ENCODE measurements at places on chromosomes 4 and X.

GRCh38 chr4:24971192-24971591 is 58.4 kb upstream of the CCDC149 start:
- DNase-seq = no peak

GRCh38 chrX:44314259-44314734 is 29.2 kb downstream of the EFHC2 start:
- peak; percentile 44 for DNase-seq

DNA sequence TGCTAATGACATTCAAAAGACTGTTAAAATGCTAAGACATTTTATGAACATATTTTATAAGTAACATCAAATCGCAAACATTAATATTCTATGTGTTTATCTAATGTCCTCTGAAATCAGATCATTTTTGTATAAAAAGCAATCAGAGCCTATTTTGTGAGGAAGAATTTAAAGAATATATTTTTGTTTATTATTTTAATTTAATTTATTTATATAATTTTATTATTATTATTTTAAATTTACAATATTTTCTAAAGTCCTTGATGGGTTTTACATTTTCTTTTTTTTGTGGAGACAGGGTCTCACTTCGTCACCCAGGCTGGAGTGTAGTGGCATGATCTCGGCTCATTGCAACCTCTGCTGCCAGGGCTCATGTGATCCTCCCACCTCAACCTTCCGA is 262.8 kb downstream of the EPHA5 start:
- DNase-seq = no peak

DNA sequence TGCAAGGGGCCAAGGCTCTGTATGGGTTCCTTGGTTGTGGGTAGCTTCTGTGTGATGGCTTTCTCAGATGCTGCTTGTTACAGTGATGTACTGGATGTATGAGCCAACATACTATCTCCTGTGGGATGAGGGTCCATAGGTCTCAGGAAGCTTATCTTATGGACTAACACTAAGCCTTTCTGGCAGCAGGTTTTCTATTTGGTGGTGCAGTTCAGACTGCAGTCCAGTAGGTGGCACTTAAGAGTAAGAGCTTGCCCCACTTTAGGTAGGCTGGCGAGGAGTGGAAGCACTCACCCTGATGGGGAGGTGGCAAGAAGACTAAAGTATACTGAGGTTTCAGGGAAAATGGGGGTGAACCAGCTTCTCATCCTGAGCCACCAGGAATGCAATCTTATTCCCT is 306.7 kb upstream of the MAOA start:
- DNase-seq = peak; percentile 44

- DNase-seq = peak; percentile 62
These were observed 27.5 kb downstream of the PCYT1B start for GRCh38 chrX:24619647-24620046.

- DNase-seq = peak; percentile 77
These were observed 18.0 kb downstream of the OPHN1 start for GRCh38 chrX:68415316-68415715.

DNA sequence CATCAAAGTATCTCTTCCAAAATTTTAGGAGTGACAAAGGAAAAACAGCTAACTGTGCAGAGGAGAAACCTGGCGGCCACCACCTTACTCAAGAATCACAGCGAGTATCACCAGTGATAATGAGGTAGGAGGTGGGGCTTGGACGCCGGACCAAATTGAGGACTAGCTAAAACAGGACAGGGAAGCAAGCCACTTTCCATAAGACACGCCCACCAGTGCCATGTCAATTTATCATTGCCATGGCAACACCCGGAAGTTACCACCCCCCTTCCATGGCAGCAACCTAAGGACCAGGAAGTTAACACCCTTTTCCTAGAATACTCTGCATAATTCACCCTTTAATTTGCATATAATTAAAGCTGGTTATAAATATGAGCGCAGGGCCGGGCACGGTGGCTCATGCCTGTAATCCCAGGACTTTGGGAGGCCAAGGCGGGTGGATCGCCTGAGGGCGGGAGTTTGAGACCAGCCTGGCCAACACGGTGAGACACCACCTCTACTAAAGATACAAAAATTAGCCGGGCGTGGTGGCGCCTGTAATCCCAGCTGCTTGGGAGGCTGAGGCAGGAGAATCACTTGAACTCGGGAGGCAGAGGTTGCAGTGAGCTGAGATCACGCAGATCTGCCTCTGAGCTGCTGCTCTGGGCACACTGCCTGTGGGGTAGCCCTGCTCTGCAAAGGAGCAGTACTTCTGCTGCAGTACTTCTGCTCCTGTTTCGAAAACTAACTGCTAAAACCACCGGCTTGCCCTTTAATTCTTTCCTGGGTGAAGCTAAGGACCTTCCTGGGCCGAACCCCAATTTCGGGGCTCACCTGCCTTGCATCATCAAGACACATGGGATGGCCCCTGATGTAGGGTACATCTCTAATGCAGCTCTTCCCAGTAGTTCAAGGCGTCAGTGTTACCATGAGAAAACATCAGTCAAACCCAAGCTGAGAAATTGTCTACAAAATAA is 116.7 kb downstream of the HMX1 start:
- DNase-seq = no peak

- peak; percentile 72 for DNase-seq
These were observed 12.6 kb downstream of the SRD5A3 start for GRCh38 chr4:55358668-55359067.

- no peak for DNase-seq
These were observed 1136.6 kb upstream of the PABPC4L start for GRCh38 chr4:135338181-135338580.

DNA sequence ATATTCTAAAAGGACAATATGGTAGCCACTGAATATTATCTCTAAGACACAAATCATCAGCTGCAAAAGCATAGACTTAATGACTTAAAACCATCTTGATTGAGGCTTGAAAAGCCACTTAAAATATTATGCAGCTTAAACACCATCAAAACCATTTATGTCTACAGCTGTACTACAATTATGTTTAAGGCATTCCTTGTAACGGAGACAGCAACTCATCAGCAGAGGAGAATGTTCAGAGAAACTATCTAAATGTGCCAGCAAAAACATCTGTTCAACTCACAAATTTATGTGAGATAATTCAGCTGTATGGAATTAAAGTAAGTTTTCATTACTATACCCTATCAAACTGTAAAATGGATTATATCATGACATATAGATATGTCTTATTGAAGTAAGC is 147.9 kb upstream of the CTSO start:
- DNase-seq = peak; percentile 39

DNA sequence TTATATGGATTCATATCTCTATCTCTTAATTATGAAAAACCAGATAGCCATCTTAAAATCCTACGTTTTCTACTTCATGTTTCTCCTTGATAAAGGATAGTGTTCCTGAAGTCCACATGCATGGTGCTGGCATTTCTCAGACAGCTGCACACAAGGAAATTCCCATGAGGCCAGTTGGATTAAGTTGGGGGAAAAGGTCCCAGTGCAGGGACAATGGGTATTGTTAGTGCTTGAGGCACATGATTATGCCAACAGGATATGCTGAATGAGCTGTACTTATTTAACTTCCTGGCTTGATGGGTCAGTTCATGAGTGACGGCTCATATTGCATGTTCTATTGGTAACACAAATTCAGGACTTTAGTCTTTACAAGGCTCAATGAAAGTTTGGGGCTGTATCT is 913.9 kb upstream of the NDST4 start:
- DNase-seq = no peak
